ENCODE measurements at places on chromosomes 6 and 20. TPM values are rescaled to one million over a fixed set of nuclear protein-coding genes. Genes with fewer than 3 reads are reported as not detected.

GRCh38 chr6:40715570-40716403 lies 128.6 kb upstream of the LRFN2 start:
- no peak for DNase-seq

DNA sequence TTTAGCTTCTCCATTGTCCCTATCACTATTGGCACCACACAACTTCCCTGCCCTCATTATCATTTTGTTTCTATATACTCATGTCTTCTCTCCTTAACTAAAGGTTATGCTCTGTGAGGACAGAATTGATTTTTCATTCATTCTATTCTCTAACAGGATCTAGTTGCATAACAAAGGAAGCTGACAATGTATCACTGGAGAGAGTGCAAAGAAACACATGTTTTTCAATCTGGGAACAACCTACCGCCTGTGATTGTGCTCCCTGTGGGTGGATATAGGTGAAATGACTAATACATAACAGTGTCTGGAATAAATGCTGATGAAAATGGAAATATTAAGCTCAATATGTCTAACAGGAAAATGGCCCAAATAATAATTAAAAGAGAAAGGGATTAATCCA lies 56.6 kb downstream of the COL12A1 start:
- DNase-seq, result no peak

- DNase-seq, result peak; percentile 64
Observed at GRCh38 chr6:32086661-32087573, 22.2 kb downstream of the TNXB start.

DNA sequence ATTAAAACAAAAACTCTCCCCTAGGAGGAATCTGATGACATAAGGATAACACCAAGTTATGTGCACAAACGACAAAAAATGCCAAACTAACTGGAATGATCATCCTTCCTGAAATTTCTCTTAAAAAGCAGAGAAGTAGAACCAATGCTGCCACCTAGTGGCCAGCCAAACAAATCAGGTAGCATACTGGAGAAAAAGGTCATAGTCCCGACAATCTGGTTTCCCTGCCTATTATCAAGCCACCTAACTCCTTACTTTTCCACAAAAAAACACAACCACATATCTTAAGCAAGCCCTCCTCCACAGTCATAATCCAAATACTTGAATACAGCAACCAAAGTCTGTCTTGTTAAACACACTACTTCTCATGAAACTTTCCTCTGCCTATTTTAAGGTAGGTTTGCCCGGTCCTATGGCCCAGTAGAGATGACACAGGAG lies 5.3 kb downstream of the OARD1 start:
- DNase-seq, result peak; percentile 80

DNA sequence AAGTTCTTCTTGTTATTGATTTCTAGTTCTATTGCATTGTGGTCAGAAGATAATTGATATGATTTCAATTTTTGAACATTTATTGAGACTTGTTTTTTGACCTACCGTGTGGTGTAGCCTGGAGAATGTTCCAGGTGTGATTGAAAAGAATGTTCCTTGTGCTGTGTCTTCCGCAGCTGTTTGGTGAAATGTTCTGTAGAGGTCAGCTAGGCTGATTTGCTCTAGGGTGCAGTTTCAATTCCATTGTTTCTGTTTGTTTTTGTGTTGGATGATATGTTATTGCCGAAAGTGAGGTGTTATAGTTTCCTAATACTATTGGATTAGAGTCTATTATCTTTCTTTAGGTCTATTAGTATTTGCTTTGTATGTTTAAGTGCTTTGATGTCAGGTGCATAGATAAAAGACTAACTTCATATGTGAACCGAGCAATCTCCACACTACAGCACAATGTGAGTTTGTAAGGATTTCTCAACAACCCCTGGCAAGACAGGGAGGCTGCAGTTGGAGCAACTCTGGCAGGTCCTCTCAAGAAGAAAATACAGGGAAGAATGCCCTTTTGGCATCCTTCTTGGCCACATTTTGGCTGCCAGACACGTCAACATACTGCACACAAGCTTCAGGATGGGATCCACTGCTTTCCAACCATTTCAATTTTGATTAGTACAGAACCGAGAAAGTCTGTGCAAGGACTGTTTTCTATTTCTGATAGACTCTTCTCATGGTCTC lies 320.7 kb downstream of the RNF144B start:
- DNase-seq, result no peak

- no peak for DNase-seq
Observed at GRCh38 chr6:127300411-127300810, 33.7 kb downstream of the RNF146 start.

- DNase-seq, result no peak
Observed at GRCh38 chr20:44176833-44177534, 10.0 kb downstream of the JPH2 start.

DNA sequence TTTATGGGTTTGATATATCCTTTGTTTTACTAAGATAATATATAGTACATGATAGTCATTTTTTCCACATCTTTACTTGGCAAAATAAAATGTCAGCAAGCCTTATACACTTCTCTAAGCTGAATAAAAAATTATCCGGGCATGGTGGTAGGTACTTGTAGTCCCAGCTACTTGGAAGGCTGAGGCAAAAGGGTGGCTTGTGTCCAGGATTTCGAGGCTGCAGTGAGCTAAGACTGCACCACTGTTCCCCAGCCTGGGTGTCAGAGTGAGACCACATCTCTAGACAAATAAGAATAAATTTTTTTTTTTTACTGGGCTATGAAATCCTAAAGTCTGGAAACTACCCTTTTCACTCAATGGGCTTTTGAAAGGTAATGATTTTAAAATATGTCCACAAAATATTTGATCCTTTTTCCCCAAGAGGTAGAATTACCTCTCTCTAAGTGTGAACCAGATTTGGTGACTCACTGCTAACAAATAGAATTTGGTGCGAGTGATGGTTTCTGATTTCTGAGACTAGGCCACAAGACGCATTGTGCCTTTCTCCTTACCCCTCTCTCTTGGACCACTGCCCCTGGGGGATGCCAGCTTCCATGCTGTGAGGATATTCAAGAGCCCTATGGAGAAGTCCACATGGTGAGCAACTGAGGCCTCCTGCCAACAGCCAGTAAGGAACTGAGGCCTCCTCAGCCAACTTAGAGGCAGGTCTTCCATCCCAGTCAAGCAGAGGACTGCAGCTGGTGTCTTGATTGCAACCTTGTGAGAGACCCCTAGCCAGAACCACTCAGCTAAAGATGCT lies 84.2 kb upstream of the ZNFX1 start:
- DNase-seq, result no peak

- no peak for DNase-seq
Observed at GRCh38 chr20:6238421-6238820, 115.6 kb upstream of the FERMT1 start.

DNA sequence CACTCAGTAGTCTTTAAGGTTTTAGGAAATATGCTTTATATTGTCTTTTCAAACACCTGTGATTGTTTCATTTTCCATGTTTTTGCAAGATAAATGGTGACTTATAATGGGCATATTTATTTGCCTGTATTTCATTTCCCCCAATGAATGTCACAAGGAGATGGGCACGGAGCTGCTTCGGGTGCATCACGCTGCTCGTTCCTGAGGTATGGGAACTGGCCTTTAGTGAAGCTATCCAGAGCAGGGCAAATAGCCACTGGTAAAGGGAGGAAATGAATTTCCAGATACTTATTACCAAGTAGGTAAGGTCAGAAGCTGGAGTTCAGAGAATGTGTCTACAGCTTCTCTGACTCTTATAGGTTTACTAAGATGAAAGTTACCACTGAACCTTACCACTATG lies 3.7 kb downstream of the POU3F2 start:
- no peak for DNase-seq

- DNase-seq, result no peak
Observed at GRCh38 chr20:60631585-60632287, 620.3 kb upstream of the CDH4 start.

DNA sequence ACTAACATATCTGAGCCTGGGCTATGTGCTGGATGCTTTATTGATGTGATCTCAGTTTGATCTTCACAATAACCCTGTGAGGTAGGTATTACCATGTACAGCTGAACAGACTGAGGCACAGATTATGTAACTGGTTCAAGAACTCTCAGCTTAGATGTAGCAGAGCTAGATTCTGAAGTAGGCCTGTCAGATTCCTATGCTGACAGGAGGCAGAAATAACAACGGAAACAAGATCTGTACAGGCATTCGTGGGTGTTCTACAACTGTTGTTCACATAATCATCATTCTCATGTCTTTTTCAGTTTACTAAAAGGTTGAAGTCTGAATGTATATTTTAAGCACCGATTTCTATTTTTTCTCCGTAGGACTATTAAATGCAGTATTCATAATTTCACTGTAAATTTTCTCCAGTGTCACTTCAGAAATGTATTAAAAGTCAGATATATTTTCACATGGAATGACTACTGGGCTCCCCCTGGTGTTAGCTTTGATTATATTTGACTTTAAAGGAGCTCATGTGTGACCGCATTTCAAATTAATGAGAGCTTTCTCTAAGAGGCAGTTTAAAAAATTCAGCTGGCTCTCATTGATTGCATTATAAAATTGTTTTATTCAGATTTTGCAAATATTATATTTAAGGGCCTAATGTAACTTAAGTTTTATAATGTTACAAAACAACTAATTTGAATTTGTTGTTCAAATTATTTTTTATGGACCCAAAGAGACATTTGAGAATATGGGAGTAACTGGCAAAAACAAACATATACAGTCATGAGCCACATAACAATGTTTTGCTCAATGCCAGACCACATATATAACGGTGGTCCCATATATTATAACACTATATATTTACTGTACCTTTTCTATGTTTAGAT lies 36.4 kb upstream of the SLC17A4 start:
- no peak for DNase-seq

GRCh38 chr6:147621263-147621662 lies 112.8 kb downstream of the SAMD5 start:
- no peak for DNase-seq

DNA sequence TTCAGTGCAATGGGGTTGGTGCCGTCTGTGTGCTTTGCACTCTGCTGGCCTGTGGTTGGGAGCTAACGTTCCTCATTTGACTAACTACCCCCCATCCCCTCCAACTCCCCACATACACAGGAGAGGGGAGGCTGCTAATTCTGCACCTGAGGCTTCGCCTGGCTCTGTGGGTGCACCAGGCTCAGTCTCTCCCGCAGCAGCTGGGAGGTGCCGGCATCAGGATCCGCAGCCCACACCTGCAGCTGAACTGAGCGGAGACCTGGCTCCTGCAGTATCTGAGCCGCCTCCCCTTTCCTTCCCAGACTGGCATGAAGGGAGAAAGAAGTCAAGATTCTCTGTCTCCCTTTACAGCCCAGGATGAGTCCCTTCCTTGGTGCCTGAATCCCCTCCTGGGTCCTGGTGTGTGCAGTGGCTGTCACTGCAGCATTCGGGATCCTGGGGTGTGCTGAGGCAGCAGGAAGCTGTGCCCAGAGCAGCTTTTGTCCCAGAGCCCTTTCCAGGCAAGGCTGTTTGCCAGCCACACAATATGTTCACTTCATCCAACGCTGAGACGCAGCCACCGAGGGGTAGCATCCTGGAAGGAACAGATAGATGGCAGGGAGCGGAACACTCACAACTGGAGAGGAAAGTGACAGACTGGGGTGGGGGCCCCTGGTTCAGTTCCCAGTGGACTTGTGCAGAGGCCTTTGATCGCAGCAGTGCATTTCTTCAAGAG lies 70.2 kb downstream of the CDH4 start:
- no peak for DNase-seq

The GLP1R gene
- total RNA-seq, result 0.59 TPM

The SMIM28 gene
- total RNA-seq, result not detected

The FAM83C gene
- 68.8 TPM for total RNA-seq

The UBD gene
- not detected for total RNA-seq

The PRDM1 gene
- total RNA-seq, result 34.3 TPM

The LAMA5 gene
- 405 TPM for total RNA-seq

The GFRA4 gene
- total RNA-seq, result not detected

The KCNK16 gene
- total RNA-seq, result not detected

The SYCP2 gene
- 4.0 TPM for total RNA-seq

All from suprapubic skin (tissue), 4 donors.